ENCODE measurements at places on chromosomes 13 and 19. TPM values are rescaled to one million over a fixed set of nuclear protein-coding genes. Genes with fewer than 3 reads are reported as not detected.

GRCh38 chr19:58274771-58275201, 4.0 kb upstream of the ZNF8 start:
- peak; percentile 49 for DNase-seq

DNA sequence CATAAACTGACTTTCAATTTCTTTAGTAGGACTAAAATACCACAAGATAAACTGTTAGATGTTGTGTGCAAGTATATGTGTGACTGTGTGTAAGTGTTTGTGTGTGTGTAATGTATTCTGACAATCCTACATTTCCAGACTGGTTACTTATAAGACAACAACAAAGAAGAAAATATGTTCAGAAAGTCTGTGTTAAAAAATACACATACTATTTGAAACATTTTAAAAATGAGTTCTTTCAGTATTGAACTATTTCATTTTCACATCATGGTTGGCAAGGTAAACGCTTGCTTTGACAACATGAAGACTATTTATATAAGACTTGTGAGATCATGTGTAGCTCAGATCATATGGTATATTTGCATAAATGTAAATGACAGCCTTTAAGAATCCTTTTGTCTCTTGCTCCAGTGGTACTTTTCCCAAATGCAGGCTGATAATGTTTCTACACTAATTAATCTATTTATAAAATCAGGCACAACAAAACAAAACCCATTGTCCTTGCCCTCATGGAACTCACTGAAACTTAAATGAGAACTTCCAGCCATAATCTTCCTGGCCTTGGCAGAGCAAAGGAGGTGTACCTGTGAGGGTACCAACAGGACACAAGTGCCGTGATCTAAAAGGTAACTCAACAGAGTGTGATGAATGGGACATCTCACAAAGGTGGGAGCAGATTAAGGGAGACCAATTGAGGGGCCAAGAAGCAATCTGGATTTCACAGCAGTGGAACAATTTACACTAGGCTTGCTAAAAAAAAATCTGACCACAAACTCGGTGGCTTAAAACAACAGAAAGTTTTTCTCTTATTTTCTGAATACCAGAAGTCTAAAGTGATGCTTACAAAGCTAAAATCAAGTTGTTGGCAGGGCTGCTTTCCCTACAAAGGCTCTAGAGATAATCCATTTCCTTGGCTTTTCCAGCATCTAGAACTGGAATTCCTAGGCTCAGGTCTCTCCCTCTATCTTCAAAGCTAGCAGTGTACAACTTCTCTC, 349.0 kb downstream of the TBC1D4 start:
- DNase-seq: no peak

GRCh38 chr19:15614507-15615379, at the start of gene CYP4F8:
CYP4F8 (plus strand) TSS chr19:15615218; CDS start chr19:15615617, 399 bp downstream.
- DNase-seq: no peak

DNA sequence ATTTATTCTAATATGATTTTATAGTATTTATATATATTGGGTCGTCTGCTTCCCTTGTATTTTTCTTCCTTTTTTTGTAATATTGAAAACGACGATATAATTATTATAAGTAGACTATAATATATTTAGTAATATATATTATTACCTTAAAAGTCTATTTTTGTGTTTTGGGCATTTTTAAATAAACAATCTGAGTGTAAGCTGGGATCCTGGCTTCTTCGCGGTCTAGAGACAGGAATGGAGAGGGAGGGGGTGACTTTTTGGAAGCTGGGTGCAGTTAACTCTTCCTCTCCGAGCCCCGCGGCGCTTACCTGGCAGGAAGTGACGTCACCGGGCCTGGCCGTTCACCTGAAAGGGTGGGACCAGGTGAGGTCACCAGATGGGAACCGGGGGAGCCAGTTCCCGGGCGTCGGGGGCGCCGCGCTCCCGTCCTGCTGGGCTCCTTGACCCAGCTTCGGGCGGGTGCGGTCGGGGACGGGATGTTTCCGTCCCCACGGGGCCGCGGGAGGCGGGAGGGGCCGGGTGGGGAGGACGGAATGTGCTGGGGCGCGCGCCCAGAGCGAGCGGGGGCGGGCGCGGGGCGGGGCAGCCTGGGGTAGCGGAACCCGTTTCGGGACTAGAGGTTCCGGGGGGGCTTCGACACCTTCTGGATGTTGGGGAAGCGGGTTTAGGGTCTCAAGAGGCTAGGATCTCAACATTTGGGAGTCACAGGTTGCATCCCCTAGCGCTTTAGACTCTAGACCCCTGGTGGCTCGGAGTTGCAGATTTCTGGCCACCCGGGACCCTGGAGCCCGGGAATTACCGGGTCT, 2.8 kb downstream of the ZFP36 start:
- DNase-seq: peak; percentile 54

Gene BCL3
- 3.9 TPM for total RNA-seq

DNA sequence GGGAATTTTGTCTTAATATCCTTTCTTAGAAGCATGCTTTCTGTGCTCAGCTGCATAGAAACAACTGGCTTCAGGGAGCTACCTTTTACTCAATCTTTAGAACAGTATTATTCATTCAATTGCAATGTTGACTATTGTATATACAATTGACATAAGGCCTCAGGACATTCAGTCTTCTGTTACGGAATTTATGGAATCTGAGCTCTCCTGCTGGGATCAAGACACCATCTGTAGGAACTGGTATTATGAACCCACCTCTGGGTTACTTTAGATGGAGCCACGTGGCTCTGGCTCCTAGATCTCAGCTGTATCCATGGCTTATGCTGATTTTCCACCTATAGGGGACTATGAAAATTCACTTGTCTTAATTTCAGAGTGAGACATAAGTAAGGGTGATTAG, 716.2 kb upstream of the GPC6 start:
- DNase-seq: peak; percentile 42

Gene DPRX
- not detected for total RNA-seq

DNA sequence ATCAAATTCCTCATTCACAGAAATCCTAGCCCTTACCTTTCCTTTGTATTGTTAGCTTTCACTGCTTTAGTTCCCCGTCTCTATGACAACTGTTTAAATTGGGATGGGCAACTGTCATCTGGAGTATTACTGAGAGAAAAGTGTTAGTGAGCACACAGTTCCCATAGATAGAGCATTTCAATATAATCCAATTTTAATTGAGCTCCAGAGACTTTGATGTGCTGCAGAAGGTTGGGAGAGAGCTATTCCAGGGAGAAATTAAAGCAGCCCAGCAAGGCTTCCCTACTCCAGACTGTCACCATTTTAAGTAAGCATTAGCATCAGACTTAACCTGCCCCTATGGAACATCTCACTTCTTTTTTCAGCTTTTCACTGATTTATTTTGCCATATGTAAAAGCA, 55.0 kb upstream of the MAB21L1 start:
- no peak for DNase-seq

GRCh38 chr19:49056101-49056901, 1.2 kb downstream of the CGB7 start:
- DNase-seq: peak; percentile 71

Measured in SJSA1 (cell line).